ENCODE measurements at places on chromosomes 4 and X.

DNA sequence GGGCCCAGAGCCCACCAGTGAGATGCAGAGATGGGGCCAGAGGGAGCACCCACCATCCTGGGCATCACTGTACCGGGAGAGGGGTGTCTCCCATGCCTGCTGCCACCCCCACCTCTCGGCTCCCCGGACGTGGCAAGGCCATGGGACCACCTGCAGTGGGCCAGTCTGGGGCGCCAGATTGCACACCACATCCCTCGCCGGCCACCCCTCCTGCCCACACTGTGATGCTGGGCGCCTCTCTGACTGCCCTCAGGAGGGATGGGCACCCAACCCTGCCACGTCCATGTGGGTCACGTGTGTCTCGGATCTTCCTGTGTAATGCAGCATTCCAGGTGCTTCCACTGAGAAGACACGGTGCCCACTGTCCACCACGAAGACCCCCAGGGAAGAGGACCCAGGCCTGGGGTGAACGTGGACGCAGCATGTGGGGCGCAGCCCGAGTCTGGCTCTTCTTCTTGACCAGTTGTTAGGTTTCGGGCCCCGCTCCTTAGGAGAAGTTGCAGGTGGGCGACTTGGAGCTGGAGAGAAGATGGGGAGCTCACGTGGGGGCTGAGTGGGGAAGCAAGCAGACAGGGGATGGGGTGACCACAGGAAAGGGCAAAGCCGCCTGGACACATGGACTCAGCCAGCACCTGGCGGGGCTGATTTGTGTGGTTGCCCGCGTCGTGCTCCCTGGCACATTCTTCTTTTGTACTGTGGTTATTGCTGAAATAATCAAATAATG is 47.7 kb downstream of the ZFYVE28 start:
- no peak for DNase-seq

DNA sequence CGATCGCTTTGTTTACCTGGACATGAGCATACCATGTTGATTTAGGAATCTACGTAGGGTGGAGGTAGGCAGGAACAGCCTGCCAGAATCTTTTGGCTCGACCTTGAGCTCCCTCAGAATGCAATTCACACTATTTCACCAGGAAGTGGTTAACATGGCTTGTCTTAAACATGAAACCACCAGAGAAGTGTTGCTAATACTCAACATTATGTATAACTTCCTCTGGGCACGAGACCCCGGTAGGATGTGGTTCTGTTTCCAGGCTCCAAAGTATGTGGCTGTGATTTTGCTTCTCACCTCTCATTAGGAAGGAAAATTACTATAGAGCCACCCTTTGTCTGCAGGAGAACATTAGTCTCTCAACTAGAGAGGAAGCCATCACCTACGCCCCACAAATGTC is 59.0 kb upstream of the VCX3B start:
- DNase-seq, result no peak

GRCh38 chr4:180598281-180598680 is 1644.9 kb upstream of the TENM3 start:
- peak; percentile 55 for DNase-seq

- DNase-seq, result no peak
These were observed 2054.9 kb downstream of the PCDH7 start for GRCh38 chr4:32775049-32775448.

GRCh38 chr4:83150653-83151330 is 36.3 kb upstream of the PLAC8 start:
- no peak for DNase-seq

- DNase-seq, result peak; percentile 57
These were observed 62.8 kb downstream of the UCHL1 start for GRCh38 chr4:41319553-41319952.

GRCh38 chrX:8688776-8689175 is 43.2 kb downstream of the ANOS1 start:
- DNase-seq, result no peak

DNA sequence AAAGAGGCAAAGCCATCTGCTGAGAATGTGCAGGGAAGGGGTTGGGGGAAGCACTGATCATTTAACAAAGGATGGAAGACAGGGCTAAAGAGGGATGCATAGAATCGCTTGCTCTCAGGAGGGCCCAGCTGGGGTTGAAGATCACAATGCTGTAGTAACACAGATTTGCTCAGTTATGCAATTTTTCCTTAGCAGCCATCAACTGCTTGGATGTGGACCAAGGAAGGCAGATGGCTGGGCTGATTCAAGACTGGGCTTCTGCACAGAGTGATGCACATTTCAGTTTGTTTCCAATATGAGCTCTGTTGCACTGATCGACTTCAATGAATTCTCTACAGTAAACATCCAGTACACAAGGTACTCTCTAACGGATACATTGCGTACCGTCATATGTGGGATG is 127.8 kb upstream of the TBL1X start:
- DNase-seq, result no peak

GRCh38 chr4:172980219-172980618 is 188.4 kb upstream of the GALNT7 start:
- DNase-seq, result no peak

GRCh38 chr4:15551740-15552446 is 82.2 kb downstream of the CC2D2A start:
- no peak for DNase-seq

DNA sequence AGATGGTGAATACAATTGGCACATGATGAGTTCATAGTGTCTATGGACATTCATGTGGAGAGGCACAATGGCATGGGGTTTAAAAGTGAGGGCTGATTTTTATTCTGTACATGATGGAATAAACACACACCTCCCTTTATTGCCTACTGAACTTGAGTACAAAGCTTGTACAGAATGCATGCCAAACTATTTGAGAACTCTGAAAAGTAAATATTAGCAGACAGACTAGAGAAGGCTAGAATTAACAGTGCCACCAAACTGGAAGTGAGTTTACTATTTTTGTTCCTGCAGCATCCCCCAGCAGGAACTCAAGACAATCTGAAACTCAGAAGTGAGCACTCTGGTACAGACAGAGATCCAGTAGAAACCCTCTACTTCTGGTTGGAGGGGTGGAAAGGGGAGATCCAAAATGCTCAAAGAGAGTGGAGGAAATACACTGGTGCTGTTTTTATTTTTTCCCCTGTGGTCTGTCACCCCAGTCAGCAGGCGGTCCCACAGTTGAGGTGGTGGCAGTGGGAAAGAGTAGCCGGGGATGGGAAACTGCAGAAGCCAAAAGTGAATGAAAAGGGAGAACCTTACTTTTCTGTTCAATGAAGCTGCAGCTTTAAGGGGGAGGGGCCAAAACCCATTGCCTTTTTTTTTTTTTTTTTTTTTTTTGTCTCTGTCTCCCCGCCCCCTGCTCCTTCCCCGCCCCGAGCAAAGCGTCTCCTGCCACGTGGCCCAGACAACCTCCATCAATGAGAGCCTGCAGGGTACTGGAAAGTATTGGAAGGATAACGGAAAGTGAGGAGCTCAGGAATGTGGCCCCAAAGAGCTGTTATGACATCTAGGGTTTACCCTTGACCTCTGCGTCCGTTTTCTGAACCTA is 20.5 kb downstream of the AKAP4 start:
- no peak for DNase-seq

- DNase-seq, result peak; percentile 30
These were observed 37.4 kb downstream of the LHFPL1 start for GRCh38 chrX:112642349-112642748.

DNA sequence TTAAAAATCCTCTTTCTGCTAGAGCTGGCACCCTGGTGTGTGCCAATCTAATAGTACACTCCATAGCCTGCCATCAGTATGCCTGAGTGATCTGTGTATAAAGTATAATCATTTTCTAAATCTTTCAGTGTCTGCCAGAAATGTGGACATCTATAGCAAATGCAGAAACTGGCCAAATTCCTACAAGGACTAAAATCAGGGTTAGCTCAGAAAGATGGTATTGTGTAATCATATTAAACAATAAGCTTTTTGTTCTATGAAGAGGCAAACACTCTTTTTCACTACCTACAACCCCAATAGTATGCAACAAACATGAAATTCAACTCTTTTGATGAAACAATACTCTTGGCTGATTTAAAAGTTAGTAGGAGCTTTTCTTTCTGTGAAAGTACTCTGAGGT is 7.7 kb upstream of the TXLNG start:
- DNase-seq, result no peak

DNA sequence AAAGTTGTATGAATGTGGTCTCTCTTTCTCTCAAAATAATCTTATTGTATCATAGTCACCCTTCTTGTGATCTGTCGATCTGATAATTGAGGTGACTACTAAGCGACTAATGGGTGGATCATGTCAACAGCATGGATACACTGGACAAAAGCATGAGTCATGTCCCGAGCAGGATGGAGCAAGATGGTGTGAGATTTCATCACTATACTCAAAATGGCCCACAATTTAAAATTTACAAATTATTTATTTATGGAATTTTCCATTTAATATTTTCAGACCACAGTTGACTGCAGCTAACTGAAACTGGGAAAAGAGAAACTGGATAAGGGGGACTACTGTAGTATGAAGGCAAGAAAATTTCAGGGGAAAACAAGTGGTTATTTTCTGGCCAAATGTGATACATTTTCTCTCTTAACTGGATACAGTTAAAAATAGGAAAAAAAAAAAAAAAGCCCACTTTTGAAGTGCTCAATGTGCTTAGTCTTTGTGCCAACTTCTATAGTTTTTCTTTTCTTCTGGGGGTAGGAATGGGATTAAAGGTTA is 25.3 kb downstream of the FAM241A start:
- DNase-seq, result no peak

GRCh38 chr4:8131826-8132225 is 26.8 kb downstream of the ABLIM2 start:
- DNase-seq, result no peak

DNA sequence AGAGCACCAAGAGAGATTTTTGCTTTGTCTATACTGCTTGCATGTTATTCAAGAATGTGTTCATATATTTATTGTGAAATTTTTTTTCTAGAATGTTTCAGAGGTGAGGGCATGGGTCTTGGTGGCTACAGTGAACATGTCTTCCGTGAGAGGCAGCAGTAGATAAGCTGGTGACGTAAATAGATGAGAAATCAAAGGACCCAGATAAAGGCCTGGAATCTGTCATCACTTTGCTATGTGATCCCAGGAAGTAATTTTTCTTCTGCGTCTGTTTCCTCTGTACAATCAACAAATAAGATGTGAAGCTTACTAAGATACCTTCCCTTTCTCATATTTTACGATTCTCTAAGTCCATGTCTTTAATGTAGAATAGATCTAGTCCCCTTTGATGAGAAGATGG is 129.1 kb downstream of the COL4A6 start:
- DNase-seq, result no peak

- DNase-seq, result no peak
These were observed 435.8 kb upstream of the CPEB2 start for GRCh38 chr4:14566518-14566917.

DNA sequence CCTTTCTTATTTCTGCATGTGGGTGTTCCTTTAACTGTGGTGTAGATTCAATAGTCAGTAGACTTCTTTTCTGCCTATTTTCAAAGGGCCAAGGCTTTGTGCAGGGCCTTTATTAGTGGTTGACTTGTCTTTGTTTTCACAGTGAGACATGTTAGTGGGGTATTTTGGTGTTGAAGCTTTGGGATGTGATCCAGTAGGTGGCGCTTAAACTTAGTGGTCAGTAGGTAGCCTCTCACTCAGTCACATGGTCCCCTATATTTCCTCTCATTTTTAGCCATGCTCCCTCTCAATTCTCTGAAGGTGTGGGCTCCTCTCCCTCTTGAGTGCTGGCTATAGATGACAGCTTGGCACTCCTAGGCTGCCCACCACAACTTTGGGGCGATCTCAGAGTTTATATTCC is 23.4 kb upstream of the SLC10A7 start:
- no peak for DNase-seq
